ENCODE measurements at places on chromosomes 5 and 9.
A peak's percentile ranks its signal among the peaks of the same experiment; 100 is the strongest.

GRCh38 chr5:149265597-149265996 is 6.1 kb upstream of the AFAP1L1 start:
- DNase-seq, result no peak

DNA sequence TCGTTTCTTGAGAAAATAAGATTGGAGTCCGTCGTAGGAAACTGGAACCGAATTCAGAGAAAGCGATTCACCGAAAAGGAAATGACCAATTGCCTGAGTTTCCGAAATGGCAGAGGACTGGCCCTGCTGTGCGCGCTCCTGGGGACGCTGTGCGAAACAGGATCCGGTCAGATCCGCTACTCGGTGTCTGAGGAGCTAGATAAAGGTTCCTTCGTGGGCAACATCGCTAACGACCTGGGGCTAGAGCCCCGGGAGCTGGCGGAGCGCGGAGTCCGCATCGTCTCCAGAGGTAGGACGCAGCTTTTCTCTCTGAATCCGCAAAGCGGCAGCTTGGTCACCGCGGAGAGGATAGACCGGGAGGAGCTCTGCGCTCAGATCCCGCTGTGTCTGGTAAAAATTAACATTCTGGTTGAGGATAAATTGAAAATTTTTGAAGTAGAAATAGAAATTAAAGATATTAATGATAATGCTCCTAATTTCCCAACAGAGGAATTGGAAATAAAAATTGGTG is 379 bp downstream of the PCDHGA3 start:
- DNase-seq, result no peak

GRCh38 chr5:80399526-80400239 is 8.2 kb upstream of the ZFYVE16 start:
- DNase-seq, result peak; percentile 10

DNA sequence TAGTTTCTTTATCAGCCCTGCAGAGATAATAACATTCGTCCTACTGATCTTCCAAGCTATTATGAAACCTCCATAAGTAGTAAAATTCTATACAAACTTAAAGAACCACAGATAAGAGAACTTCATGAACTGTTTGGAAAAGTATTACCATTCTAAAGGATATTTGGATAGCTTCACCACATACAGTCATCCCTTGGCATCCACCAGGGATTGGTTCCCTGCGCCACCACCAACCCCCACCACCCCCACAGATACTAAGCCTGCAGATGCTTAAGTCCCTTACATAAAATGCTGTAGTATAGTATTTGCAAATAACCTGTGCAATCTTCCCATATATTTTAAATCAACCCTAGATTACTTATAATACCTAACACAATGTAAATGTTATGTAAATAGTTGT is 61.4 kb upstream of the SHISAL2B start:
- no peak for DNase-seq

GRCh38 chr9:115328228-115328627 is 210.3 kb upstream of the TNC start:
- DNase-seq, result no peak

DNA sequence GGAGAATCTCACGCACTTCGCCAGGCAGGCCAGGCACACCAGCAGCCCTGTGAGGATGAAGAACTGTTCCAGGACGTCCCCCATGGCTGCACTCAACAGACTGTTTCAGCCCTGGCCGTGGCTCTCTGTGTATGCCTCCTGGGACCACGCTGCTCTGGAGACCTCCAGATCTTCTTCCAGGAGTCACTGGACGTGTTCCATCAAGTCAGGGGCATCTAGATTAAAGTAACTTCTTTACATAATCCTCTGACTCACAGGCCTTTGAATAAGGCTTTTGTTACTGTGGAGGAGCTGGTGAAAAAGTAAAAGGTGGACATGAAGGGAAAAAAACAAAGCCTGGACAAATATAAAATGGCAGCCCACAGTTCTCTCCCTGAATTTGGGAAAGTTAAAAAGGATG is at the start of gene HSD17B3:
Gene HSD17B3 (minus strand): TSS at position 156 of the 400 bp plus-strand sequence. CDS start 72 bp downstream, at position 84.
- no peak for DNase-seq

GRCh38 chr9:96719921-96720320 is 58.0 kb downstream of the ZNF510 start:
- DNase-seq, result peak; percentile 49

GRCh38 chr5:83583859-83584258 is 112.3 kb downstream of the VCAN start:
- DNase-seq, result no peak

GRCh38 chr5:131265311-131265803 is 1.5 kb downstream of the CDC42SE2 start:
- DNase-seq, result peak; percentile 12

DNA sequence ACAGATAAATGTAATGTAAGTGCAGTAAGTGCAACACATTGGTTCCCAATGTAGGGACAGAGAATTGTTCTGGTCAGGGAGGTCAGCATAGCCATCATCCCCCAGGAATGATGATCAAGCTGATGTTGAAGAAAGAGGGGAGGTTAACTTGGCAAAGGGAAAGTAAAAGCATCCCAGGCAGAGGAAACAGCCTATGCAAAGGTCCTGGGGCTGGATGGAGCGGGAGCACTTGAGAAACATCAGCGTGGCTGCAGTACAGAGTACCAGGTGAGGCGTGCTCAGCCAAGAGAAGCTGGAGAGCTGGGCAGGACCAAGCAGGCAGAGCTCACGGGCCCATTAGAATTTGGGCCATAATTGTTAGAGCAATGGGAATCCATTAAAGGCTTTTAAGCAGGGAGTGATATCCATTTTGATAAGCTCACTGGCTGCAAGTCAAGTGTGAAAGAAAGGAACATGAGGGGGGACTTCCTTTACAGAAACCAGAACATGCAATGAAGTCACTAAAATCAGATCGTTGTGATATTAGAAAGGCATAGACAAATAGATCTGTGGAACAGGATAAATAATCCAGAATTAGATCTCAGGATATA is 50.1 kb upstream of the HAND1 start:
- no peak for DNase-seq

Measured in retina (tissue), 1 donor.